ENCODE measurements at places on chromosomes 4 and X.

- DNase-seq, result no peak
Measured at GRCh38 chr4:119209077-119209476, 3.4 kb upstream of the USP53 start.

DNA sequence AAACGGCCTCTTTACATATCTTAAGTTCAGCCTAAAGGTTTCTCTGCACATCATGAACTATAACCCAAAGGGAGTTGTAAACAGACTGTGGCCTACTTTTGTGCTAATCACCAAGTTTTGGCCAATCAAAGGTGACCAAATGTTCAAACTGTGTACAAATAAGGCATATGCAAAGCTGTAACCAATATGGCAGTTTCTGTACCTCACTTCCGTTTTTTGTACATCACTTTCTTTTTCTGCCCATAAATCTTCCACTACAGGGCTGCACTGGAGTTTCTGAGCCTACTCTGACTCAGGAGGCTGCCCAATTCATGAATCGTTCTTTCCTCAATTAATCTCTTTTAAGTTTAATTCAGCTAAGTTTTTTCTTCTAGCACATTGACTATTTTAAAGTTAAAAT is 318.7 kb downstream of the SLC7A11 start:
- no peak for DNase-seq

GRCh38 chrX:41145920-41146608 is 60.8 kb downstream of the USP9X start:
- no peak for DNase-seq

- DNase-seq, result no peak
Measured at GRCh38 chr4:105248613-105249012, 101.9 kb downstream of the TET2 start.

- no peak for DNase-seq
Measured at GRCh38 chrX:68938244-68939004, 109.6 kb downstream of the EFNB1 start.

- DNase-seq, result no peak
Measured at GRCh38 chr4:7261087-7261486, 68.7 kb downstream of the SORCS2 start.

DNA sequence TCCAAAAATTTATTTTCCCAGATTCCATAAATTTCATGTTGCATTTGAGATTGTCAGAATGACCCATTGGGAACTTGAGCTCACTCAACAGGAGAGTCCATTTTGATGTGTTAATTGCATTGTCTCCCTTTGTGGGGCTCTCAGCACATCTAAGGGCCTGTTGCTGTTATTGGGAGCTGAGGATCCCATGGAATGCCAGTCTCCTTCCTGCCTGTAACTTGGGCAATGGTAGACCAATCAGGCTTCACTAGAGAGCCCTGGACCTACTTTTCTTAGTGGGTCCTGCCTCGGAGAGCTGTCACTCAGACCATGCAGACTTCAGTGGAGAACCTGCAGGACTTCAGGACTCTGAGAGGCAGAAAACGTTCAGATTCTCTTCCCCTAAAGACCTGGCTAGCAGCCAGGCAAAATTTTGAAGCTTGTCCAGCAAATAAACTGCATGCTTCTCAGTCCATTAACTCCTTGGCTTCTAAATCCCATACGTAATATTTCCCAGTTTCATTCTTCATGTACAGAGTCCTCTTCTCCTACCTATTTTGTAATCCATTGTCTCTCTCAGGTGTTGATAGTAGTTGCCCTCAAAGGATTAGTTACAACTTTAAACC is 25.1 kb downstream of the OCRL start:
- no peak for DNase-seq

DNA sequence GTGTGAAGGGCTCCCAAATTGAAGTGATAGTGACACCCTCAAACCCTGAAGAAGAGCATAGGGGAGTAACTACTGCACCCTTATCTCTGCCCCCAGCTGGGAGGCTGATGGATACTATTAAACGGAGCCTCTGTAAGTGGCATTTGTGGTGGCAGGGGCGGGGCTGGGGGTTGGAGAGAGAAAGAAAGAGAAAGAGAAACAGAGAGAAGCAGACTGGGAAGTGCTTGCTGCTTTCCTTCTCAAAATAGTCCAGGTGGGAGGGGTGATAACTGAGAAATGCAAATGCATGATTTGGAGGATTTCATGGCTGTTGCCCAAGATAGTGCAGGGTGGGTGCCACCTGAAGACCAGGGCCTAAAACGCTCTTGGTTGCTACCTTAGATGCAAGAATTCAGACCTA is 253.5 kb upstream of the GATB start:
- DNase-seq, result no peak

DNA sequence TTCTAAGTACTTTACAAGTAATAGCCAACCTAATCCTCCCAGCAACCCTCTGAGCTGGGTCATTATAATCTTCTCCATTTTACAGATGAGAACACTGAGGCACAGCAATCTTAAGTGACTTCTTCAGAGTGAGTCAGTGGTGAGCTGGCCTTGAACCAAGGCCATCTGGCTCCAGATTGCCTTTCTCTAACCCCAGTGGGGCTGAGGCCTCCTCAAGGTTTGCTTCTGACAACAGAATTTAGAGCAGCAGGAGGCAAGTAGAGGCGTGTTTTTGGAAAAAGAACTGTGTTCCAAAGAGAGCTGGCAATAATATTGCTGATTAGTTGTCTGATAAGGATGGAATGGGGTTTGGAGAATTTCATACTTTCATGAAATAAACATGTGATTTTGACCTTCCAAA is 41.2 kb downstream of the PIR start:
- DNase-seq, result no peak

DNA sequence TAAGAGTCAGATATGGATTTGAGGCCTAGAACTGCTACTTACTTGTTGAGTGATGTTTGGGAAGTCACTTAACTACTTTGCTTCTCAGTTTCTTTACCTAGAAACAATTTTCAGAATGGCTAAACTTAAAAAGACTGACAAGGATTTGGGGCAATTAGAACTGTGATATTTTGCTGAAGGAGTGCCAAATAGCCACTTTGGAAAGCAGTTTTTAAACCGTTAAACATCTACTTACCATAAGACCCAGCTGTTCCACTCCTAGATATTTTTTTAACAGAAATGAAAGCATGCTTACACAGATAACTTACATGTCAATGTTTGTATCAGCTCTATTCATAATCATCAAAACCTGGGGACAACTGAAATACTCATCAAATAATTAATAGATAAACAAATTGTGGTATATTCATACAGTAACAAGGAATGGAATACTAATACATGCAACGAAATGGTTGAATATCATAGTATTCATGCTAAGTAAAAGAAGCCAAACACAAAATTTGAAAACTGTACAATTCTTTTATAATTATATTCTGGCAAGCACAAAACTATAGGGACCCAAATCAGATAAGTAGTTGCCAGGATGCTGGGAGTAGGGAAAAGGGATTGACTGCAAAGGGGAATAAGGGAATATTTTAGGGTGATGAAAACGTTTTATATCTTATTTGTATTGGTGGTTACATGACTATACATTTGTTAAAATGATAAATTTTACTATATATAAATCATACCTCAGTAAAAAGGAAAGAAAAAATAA is 24.0 kb downstream of the RPA4 start:
- no peak for DNase-seq

DNA sequence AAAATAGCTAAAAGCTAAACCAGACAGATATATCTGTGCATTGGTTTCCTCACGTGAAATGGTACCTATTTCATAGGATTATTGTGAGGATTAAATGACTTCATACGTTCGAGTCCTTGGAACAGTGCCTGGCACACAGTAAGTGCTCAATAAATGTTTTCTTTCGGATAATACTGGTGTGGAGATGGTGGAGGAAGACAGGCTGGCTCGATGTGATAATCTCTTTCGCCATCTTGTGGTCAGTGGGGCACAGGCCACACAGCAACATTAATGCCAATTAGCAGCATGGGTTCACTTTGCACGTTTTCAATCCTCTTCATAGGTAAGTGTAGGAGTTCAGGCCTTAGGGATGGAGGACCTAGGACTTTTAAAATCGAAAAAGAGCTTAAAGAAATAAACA is 9.3 kb downstream of the PAGE4 start:
- DNase-seq, result no peak

DNA sequence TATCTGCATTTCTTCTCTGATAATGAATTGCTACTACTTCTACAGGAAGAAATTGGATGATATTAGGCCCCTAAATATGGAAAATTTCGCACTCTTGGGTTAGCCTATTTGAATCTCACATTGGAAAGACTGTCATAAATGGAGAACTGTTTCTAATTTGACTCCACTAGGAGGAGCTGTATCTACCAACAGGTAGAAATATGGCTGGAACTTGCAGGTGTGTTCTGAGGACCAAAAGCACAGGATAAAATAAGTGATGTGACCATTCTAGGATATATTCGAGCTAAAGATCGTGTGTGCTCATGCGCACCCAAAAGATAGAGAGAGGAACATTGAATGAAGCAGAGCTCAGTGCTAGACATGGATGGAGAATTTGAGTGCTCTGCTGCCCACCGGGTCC is 4.8 kb upstream of the NKAP start:
- DNase-seq, result no peak

DNA sequence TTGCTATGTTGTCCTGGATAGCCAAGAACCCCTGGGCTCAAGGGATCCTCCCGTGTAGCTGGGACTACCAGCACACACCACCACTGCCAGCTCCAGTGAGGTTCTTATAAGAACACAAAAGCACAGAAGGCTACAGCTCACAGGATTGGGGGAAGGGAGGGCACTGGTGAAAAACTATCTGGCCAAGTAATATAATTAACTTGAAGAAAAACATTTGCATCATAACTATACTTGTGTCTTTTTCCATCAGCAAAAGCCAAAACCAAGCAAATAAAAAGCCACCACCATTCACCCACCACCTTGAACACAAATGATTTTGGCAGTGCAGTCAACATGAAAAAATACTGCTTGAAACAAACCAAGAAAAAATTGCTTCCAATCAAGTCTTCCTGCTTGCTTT is 188.2 kb downstream of the MAML3 start:
- DNase-seq, result no peak

- DNase-seq, result no peak
Measured at GRCh38 chr4:52592287-52592686, 66.8 kb downstream of the USP46 start.

DNA sequence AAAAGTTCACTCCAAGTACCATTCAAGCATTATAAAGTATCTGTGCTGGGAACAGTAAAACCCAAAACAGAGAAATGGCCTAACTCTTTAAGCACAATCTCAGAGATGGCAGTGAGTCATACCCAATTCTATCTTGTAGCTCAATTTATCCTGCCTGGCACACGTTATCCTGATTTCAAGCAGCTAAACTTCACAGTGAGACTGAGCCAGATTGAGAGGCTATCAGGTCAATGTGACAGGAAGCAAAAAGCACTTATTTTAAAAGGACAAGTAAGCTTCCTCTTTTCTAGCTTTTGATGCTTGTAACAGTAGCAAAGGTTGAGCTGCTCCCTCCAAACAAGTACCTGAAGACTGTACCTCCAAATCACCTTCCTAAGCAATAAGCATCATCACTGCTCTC is 324.9 kb downstream of the NAF1 start:
- DNase-seq, result no peak

GRCh38 chrX:129634541-129634940 is 20.2 kb downstream of the APLN start:
- DNase-seq, result no peak

- DNase-seq, result no peak
Measured at GRCh38 chrX:75273483-75273882, 402 bp upstream of the UPRT start.

DNA sequence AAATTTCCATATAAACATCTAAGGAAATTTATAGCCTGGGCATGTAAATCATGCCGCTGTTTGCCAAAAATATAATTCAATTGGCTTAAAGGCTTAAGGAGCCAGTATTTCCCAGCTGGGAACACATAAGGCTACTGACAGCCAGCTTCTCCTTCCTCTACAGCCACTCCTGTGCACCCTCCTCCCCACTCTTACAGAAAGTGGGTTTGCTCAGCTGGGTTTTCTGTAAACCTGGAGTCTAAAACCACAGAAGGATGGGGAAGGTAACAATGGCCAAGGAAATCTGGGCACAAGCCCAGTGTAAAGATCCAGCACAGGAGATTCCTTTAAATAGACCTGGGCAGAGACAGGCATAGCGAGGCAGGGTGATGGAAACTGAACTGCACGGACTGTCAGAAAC is 18.5 kb downstream of the ACSL1 start:
- DNase-seq, result no peak

GRCh38 chr4:16857425-16857824 is 41.0 kb downstream of the LDB2 start:
- DNase-seq, result no peak
